ENCODE measurements at places on chromosomes 13 and 19.

- no peak for DNase-seq
These were observed 4.9 kb downstream of the ARHGEF7 start for GRCh38 chr13:111119966-111120365.

DNA sequence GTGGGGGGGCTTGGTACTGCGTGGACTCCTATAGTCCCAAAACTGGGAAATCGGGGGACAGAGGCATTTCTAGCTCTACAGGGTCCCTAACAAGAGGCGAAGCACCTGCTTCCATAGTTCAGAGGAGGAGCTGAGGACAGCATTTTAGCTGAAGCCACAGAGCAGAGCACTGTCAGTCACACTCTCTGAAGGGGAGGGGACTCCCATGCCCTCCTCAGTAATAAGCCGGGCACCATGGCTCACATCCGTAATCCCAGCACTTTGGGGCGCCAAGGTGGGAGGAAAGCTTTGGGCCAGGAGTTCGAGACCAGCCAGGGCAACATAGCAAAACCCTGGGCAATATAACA is 3.8 kb downstream of the NPAS1 start:
- DNase-seq, result no peak

DNA sequence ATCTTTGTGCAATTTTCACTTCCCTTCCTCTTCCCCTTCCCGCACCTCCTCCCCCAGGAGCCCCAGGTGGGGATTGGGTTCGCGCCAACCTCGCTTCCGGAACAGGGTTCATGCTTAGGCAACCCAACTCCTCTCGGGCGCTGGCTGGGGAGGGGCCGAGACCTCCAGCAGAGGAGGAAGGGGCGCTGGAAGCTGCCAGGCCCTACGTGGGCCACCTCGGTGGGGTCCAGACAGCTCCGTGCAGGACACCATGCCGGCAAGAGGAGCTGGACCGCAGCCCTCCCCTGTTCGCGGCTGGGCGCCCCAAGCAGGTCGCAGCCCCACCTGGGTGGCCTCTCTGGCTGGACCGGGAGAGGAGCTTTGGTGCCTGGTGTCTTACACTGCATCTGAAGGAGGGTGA is 91.1 kb downstream of the SPACA7 start:
- no peak for DNase-seq

GRCh38 chr19:47232422-47233211 is 1.6 kb upstream of the BBC3 start:
- DNase-seq, result peak; percentile 76

DNA sequence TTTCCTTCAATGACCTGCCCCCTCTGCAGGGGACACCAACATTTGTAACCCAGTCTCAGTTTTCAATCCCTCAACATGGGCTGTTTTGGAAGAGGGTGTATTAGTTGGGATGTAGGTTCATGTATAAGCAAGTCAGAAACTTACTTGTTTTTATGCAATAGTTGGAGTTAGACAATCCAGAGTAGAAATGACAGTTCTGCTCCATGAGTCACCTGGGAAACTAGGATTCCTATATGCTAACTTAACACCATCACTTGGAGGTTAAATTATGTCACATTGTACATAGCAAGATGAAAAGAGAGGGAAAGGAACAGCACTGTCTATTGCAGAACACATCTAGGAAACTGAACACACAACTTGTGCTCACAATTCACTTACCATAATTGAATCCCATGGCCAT is 436.4 kb downstream of the RFC3 start:
- DNase-seq, result no peak

DNA sequence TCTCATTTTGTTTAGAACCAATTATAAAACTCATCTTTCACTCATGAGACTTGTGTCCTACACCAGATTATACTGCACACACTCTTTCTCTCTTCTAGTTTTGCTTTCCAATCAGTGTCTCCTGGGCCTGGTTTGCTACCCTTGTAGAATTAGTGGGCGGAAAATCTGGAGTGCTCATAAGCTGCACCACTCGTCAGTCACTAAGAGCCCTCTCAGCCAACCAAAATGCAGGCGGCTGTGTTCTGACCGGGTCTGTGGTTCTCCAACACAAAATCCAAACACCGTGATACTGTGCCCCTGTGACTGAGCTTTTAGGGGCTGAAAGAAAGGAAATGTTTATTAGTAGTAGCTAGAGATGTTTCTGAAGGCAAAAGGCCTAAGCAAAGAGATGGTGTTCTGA is 83.7 kb upstream of the OBI1 start:
- no peak for DNase-seq

All from fibroblast of the aortic adventitia (primary cell).